ENCODE measurements at places on chromosomes 6 and 20. TPM values are rescaled to one million over a fixed set of nuclear protein-coding genes. Genes with fewer than 3 reads are reported as not detected.

DNA sequence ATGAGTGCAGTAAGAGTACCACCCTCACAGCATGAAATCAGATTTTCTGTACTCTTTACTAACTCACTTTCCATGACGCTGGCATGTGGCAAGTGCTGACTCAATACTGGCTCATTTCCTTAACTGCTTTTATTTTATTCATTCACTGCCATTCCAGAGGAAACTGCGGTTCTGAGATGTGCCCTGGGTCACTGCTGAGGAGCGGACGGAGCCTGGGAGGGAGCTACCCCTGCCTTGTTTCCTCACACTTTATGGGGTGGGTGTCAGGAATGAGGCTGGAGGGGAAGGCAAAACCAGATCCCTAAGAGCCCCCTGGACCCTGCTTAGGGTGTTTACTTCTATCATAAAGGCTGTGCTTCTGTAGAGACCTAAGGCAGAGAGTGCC lies 14.4 kb downstream of the NT5E start:
- DNase-seq: peak; percentile 89
- H3K4me1 ChIP-seq: peaks cover 85% of the 10 kb centered on the region
- H3K36me3 ChIP-seq: peaks cover 25% of the 10 kb centered on the region
- peak overlapping the region; percentile 99 for H3K27ac ChIP-seq

TNXB gene
- 13.1 TPM for total RNA-seq

DNA sequence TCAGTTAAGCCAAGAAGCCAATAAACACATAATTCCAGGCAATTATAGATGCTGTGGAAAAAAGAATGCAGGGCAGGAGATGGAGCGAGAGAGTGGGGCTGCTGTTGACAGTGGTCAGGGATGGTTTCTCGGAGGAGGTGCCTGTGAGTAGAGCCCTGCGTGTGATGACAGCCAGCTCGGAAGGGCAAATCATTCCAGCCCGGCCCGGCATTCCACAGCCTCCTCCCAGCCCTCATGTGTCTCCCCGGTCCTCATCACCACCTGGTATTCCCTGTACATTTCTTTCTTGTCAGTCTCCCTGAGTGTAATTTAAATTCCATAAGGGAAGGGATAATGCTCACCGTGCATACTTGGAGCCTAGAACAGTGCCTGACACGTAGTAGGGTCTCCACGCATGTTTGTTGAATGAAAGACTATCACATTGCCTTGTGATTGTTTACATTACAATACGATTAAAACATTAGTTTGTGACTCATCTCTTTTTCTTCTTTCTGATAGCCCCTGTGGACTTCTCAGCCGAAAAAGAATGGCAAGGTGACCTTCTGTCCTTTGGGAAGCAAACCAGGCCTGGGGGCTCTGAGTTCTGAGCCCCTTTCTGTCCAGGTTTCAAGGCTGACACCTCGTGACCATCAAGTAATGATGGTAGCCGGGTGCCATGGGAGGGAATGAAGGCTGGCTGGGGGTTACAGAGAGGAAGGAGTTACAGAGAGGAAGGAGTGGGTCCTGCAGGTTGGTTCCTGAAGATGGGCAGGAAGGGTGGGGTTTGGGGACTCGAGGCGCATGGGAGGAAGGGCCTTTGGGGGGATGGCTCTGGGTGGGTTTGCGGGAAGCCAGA lies 379.5 kb upstream of the SULF2 start:
- no peaks in the 10 kb centered on the region for H3K36me3 ChIP-seq
- H3K4me3 ChIP-seq: no peak overlapping the region
- DNase-seq: no peak
- H3K4me1 ChIP-seq: no peaks in the 10 kb centered on the region
- no peak overlapping the region for H3K27ac ChIP-seq
- peaks cover 72% of the 10 kb centered on the region for H3K27me3 ChIP-seq

GRCh38 chr6:2429460-2429859 lies 184.1 kb upstream of the GMDS start:
- peaks cover 19% of the 10 kb centered on the region for H3K4me1 ChIP-seq
- H3K36me3 ChIP-seq: no peaks in the 10 kb centered on the region
- no peaks in the 10 kb centered on the region for H3K27me3 ChIP-seq
- DNase-seq: no peak

GRCh38 chr6:39947611-39948068 lies 13.4 kb upstream of the MOCS1 start:
- no peak for DNase-seq
- H3K27ac ChIP-seq: no peak overlapping the region
- no peaks in the 10 kb centered on the region for H3K4me1 ChIP-seq

DNA sequence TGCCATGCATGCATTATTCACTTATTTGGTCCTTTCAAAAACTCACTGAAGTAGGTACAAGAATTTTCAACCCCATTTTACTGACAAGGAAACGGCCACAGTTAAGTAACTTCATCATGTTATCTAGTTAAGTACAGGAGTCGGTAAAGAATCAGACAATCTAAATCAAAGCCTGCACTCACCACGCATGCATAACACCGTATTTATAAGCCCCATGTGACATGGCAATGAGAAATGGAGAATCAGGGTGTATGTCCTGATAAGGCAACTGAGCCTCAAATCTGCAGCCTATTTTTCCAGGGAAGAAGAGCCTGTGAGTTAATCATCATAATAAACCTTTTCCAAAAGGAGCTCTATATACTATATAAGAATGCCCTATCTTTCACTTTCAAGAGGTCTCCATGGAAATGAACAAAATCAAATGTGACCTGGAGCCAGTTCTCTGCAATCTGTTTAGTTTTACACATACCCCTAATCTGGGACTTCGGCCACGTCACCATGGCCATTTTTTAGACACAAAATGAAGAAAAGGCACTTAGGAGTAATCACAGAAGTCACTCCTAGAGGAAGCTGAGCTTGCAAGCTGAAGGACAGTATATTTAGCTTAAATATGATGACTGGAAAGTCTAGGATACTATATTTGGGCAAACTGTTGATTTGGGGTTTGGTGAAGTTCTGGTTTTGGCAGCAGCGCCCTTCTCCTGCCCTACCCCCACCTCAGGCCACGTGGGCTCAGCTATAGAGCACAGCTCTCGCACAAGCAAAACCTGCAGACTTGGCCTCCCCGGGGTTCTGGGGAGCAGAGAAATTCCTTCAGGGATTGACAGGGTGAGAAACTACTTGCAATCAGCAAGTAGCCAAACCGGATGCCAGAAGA lies 19.2 kb downstream of the TRAM2 start:
- H3K36me3 ChIP-seq: peaks cover 24% of the 10 kb centered on the region
- H3K27me3 ChIP-seq: no peaks in the 10 kb centered on the region
- no peak for DNase-seq
- peak overlapping the region; percentile 97 for H3K27ac ChIP-seq
- peaks cover 88% of the 10 kb centered on the region for H3K4me1 ChIP-seq

DNA sequence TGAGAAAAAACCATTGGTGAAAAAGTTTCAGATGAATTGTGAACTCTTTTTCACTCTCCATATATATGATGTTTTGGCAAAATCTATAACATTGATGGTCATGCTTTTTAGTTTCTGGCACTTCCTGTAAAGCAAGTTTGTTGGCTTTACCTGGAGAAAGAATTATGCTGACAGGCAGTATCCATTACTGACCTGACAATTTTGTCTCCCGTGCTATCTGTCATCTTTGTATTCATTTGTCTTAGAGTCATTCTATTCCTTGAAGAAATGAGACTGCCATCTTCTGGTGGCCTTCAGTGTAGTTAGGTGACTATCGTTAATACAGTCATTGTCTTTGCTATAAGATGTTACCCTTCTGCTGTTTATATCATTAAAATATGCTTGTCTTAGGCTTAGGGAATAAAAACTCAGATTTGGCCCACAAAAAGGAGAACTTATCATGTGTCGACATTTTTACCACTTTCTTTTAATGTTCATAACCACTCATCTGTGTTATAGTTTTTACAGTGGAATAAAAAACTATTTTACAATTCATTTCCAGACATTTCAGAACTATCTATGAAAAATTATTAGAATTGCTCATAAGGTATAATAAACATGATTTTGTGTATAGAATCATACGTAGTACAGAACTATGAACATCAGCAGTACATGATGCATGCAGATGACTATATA lies 707.0 kb downstream of the EPM2A start:
- H3K4me1 ChIP-seq: peaks cover 15% of the 10 kb centered on the region
- no peak overlapping the region for H3K4me3 ChIP-seq
- no peaks in the 10 kb centered on the region for H3K36me3 ChIP-seq
- no peaks in the 10 kb centered on the region for H3K27me3 ChIP-seq
- H3K27ac ChIP-seq: no peak overlapping the region

DNA sequence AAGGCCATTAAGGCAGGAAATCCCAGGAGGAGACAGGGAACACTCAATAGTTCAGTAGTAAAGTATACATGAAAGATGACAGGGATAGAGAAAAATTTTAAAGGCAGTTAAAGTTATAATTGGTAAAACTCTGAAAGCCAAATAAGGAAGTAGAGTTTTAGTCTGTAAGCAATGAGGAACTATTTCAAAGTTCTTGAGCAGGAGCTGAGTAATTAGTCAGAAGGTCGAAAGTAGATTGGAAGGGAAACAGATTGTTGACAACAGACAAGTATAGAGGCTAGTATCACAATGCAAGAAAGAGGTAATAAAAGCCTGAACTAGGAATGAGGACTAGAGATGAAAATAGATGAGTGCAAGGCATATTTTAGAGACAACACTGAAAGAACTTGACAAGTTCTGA lies 150.3 kb downstream of the CDK19 start:
- peaks cover 4% of the 10 kb centered on the region for H3K36me3 ChIP-seq
- no peaks in the 10 kb centered on the region for H3K27me3 ChIP-seq
- H3K4me3 ChIP-seq: no peak overlapping the region
- peaks cover 8% of the 10 kb centered on the region for H3K4me1 ChIP-seq
- H3K27ac ChIP-seq: no peak overlapping the region

CGA gene
- total RNA-seq: not detected

DNA sequence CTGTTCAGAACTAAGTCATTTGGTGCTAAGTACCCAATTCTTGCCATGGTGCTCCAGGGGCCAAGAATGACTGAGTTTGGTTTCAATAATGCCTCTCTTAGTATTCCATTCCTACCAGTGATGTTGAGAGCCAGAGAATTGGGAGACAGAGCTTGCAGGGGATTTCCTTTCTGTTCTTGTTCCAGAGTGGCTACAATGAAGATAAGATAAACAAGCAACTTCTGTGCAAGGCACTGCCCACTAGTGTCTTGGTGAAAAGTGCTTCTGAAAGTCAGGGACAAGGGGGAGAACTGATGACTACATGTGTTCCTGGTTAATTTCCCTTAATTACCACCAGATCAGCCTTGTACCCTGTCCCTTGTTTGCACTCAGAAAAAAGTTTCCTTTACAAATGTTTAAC lies 421.6 kb downstream of the BCKDHB start:
- no peak for DNase-seq
- H3K36me3 ChIP-seq: no peaks in the 10 kb centered on the region
- no peak overlapping the region for H3K4me3 ChIP-seq
- H3K4me1 ChIP-seq: peaks cover 10% of the 10 kb centered on the region
- no peak overlapping the region for H3K27ac ChIP-seq

TPD52L2 gene
- 109 TPM for total RNA-seq

TMEM170B gene
- total RNA-seq: 3.7 TPM

All from osteocyte (in vitro differentiated cells).